ENCODE measurements at places on chromosomes 1 and 21. TPM values are rescaled to one million over a fixed set of nuclear protein-coding genes. Genes with fewer than 3 reads are reported as not detected.

GRCh38 chr1:166884971-166885370, 8.9 kb upstream of the TADA1 start:
- H3K4me3 ChIP-seq: no peak overlapping the region
- no peaks in the 10 kb centered on the region for H3K36me3 ChIP-seq
- no peak overlapping the region for H3K27ac ChIP-seq

GRCh38 chr1:242004751-242005495, 6.0 kb upstream of the MAP1LC3C start:
- no peak for DNase-seq
- no peak overlapping the region for H3K4me3 ChIP-seq
- no peaks in the 10 kb centered on the region for H3K4me1 ChIP-seq

Gene APCS
- 4.2 TPM for total RNA-seq

- H3K4me3 ChIP-seq: no peak overlapping the region
- no peak overlapping the region for H3K27ac ChIP-seq
- no peaks in the 10 kb centered on the region for H3K36me3 ChIP-seq
- H3K27me3 ChIP-seq: no peaks in the 10 kb centered on the region
- no peak for DNase-seq
Observed at GRCh38 chr1:198648592-198648991, 9.8 kb downstream of the PTPRC start.

Gene SMCP
- total RNA-seq: not detected

DNA sequence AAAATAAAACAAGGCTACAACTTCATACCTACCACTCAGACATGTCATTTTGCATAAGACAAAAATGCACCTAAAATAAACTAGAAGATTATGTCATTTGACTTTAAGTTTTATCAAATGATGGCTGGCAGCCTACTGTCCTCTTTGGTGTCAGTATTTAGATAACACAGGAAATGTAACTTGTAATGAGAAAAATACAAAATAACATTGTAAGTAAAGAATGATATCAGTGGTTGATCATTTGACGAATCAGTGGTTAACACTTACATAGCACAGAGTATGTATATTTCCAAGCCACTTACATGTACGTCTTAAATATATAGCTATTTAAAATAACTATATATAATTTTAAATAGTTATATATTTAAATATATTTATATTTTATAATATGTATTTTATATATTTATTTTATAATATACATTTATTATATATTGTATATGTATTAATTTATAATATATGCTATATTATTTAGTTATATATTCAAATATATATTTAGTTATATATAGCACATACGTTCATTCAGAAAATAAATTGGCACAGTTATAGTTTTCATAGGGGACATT, 44.1 kb downstream of the ZNF678 start:
- DNase-seq: no peak
- no peak overlapping the region for H3K4me3 ChIP-seq
- no peaks in the 10 kb centered on the region for H3K4me1 ChIP-seq

GRCh38 chr1:176765608-176766007, 302.6 kb downstream of the PAPPA2 start:
- no peak overlapping the region for H3K4me3 ChIP-seq
- no peak for DNase-seq
- H3K4me1 ChIP-seq: no peaks in the 10 kb centered on the region
- no peak overlapping the region for H3K27ac ChIP-seq
- H3K36me3 ChIP-seq: no peaks in the 10 kb centered on the region
- H3K27me3 ChIP-seq: no peaks in the 10 kb centered on the region

Gene HEYL
- total RNA-seq: 33.6 TPM

Gene OR6P1
- total RNA-seq: not detected

Gene EPHA10
- total RNA-seq: 1.6 TPM

DNA sequence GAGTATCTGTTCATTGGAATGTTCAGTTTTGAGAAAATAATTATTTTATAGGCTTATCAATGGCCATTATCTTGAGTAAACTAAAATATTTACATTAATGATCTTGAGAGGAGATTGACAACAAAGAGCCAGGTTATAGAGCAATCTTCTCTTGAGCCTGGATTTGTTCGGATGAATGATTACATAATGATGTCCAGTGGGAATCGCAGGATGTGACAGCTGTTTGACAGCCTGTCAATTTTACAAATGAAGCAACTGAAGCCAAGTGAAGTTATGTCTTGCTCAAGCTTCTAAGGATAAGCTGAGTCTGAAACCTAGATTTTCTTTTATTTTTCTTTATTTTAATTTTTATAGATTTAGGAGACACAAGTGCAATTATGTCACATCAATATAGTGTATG, 52.1 kb upstream of the BACH1 start:
- no peak overlapping the region for H3K27ac ChIP-seq
- H3K27me3 ChIP-seq: no peaks in the 10 kb centered on the region
- H3K4me1 ChIP-seq: peaks cover 7% of the 10 kb centered on the region
- H3K4me3 ChIP-seq: no peak overlapping the region

Gene PRXL2B
- total RNA-seq: 5.6 TPM

GRCh38 chr1:181219938-181220337, 131.4 kb downstream of the IER5 start:
- no peaks in the 10 kb centered on the region for H3K36me3 ChIP-seq
- no peaks in the 10 kb centered on the region for H3K27me3 ChIP-seq
- H3K4me3 ChIP-seq: no peak overlapping the region
- no peak for DNase-seq
- no peaks in the 10 kb centered on the region for H3K4me1 ChIP-seq

Gene CD1E
- 0.78 TPM for total RNA-seq

Gene CRYBG2
- total RNA-seq: not detected

DNA sequence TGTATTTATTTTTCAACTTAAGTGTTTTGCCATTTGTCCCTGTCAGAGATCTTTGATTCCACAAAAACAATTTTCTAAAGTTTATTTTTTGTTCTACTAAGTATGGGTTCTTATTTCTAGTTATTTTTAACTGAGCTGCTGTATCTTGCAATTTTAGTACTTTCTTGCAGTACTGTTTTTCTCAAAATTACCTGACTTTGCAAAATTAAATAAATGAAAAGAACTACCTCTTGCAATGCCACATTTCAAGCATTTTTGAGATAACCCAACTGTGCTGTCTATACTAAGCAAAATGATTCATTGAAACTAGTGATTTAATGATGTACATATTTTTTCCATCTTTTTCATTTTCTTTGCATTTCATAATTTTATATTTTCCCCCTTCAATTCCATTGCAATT, 71.5 kb upstream of the ADGRL2 start:
- no peak overlapping the region for H3K27ac ChIP-seq
- peaks cover 5% of the 10 kb centered on the region for H3K4me1 ChIP-seq
- H3K27me3 ChIP-seq: no peaks in the 10 kb centered on the region
- no peak for DNase-seq

Gene MCOLN2
- total RNA-seq: not detected

DNA sequence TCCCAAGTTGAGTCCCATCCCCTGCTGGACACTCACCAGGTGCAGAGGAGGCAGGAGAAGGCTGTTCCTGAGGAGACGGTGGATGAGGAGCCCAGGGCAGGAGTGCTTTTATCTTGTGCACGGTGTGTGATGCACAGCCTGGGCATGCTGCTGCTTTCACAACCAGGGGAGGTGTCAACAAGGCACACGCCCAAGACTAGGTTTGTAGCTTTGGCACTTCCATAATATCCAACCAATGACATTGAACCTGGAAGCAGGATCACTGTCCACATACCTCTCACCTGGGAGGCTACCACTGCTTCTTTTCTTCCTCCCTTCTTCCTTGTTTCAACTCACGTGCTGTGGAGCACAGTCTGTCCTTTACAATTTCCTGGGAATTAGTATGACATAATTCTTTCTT, at the start of gene LCE3D:
Gene LCE3D, minus strand, starts transcription at position 84 of the 400 bp plus-strand sequence. CDS start 580 bp downstream, outside the sequence.
- H3K27ac ChIP-seq: no peak within 1 kb of the TSS
- DNase-seq: no peak
- no peaks in the 10 kb centered on the region for H3K27me3 ChIP-seq

Gene TMEM167B
- total RNA-seq: 5.3 TPM

Gene KLHDC7A
- 3.6 TPM for total RNA-seq

- peak overlapping the region; percentile 73 for H3K27ac ChIP-seq
- H3K36me3 ChIP-seq: peaks cover 2% of the 10 kb centered on the region
- DNase-seq: no peak
- no peaks in the 10 kb centered on the region for H3K27me3 ChIP-seq
- H3K4me3 ChIP-seq: no peak overlapping the region
Observed at GRCh38 chr1:214003233-214003632, 15.5 kb downstream of the PROX1 start.

DNA sequence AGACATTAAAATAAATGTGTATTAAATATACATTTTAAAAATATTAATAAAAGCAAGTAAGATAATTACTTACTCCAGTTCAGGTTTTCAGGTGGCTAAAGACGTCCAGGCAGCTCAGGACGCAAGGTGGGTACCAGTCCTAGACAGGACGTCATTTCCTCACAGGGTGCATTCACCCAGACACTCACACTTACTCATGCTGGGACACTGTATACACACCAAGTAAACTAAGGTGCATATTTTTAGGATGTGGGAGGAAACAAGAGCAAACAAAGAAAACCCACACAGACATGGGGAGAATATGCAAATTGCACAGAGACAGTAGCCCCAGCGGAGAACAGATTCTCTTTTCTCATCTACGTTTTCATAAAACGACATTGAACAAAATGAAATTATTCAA, 457.9 kb downstream of the BRINP3 start:
- H3K27me3 ChIP-seq: no peaks in the 10 kb centered on the region
- no peak overlapping the region for H3K4me3 ChIP-seq
- no peaks in the 10 kb centered on the region for H3K36me3 ChIP-seq
- no peaks in the 10 kb centered on the region for H3K4me1 ChIP-seq

DNA sequence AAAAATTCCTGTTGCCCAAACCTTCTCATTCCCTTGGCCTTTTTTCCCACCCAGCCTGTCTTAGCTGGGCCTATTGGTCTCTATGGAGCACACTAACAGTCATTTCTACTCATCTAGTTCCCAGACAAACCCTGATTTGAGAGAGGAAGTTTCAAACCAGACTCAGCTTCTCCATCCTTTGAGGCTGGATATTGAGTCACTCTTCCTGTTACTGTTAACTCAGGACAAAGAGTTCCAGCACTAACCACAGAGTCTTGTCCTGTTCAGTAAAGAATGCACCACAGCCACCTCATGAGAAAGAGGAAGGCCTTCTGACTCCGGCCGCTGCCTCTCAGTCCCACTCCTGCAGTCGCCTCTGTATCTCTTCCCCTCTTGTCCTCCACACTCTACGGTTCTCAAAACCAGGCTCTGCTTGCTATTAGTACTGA, 137.8 kb downstream of the PTPRC start:
- H3K27ac ChIP-seq: peak overlapping the region; percentile 51
- no peak overlapping the region for H3K4me3 ChIP-seq
- DNase-seq: no peak
- H3K36me3 ChIP-seq: no peaks in the 10 kb centered on the region

Gene NPR1
- total RNA-seq: 16.5 TPM

GRCh38 chr1:198246337-198246736, 89.5 kb downstream of the NEK7 start:
- H3K4me1 ChIP-seq: peaks cover 22% of the 10 kb centered on the region
- no peak for DNase-seq
- H3K36me3 ChIP-seq: no peaks in the 10 kb centered on the region
- H3K4me3 ChIP-seq: no peak overlapping the region
- no peaks in the 10 kb centered on the region for H3K27me3 ChIP-seq

Measured in body of pancreas (tissue), 4 donors.